ENCODE measurements at places on chromosomes 13 and 19.

GRCh38 chr19:50858886-50859285 lies 4.2 kb downstream of the KLK3 start:
- DNase-seq: no peak

DNA sequence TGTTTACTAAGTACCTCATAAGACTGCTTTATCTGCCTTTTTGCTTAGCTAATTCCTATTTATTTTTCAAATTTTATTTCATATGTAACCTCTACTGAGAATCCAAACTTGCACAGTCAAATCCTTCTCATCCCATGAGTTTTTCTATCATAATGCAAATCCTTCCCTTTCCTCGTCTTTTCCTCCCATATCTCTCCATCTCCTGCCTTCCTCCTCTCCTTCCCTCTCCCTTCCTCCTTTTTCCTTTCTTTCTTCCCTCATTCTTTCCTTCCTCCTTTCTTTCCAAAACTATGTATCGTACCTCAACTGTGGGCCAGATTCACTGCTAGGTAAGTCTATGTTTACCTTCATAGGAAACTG lies 201.4 kb upstream of the TMTC4 start:
- DNase-seq: no peak

DNA sequence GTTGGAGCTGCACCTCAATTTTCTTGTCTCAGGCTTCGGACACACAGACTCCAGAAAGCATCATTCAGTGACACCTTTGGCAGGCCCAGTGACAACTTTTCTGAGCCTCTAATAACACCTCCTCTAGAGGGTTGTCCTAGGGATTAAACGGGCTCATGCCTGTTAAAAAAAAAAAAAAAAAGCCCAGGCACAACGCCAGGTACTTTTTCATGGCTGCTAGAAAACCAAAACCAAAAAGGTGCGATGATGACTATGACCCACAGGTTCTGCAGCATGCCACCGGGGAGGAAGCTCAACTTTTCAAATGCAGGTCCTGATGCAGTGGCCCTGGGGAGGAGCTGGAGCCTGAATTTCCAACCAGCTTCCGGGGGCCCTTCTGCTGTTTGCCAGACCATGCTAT lies 184.2 kb downstream of the ABCC4 start:
- DNase-seq: no peak

DNA sequence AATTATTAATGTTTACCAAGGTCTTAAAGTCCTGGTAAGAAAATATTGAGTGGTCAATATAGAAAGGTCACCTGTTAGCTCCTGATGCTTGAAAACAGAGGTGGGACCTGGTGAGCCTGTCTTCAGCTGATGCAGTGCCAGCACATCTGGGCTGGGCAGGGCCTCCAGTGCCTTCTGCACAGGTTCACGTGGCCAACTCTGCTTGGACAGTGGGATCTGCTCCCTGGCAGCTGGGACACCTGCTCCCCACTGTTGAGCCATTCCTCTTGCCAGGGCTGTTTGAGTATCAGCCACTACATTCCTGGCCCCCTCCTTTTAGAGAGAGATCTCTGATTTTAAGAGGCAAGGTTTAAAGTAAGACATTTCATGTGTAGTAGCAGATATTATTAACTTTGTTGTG lies 135.0 kb downstream of the TM9SF2 start:
- DNase-seq: no peak

All from urothelium cell line (cell line).